ENCODE measurements at places on chromosomes 4 and X.

DNA sequence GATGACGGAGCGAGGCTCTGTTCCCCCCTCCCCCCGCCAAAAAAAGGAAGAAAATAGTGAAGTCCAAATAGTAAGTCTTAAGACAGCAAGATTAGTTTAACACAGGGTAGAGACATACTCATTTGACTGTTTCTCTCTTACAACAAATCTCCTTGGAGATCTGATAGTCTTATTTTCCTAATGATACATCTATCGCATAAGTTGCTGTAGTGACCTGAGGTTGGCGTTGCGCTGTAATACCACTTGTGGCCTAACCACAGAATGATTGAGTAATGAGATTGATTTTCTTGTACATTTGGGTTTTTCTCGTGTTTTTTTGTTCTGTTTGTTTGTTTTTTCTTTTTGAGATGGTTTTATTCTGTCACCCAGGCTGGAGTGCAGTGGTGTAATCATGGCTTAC lies 27.2 kb downstream of the OCIAD1 start:
- DNase-seq = no peak

GRCh38 chr4:109877400-109877799 lies 29.5 kb downstream of the LRIT3 start:
- DNase-seq = no peak

- DNase-seq = no peak
Measured at GRCh38 chr4:151675411-151675971, 85.3 kb downstream of the GATB start.

- peak; percentile 42 for DNase-seq
Measured at GRCh38 chrX:39477762-39478120, 620.0 kb downstream of the BCOR start.

DNA sequence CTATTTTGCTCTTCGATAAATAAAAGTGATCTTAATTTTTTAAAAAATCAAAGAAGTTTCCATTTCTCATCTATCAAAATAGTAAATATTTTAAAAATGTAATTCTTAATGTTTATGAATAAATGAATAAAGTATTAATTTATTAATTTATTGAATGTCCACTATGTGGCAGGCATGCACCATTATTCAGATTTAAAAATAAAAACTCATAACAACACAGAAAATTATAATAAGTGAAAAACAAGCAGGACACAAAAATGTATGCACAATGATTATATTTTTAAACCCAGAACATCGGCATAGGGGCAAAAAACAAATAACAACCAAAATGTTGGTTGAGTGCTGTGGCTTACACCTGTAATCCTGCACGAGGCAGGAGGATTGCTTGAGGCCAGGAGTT lies 5.3 kb upstream of the PYURF start:
- DNase-seq = no peak

DNA sequence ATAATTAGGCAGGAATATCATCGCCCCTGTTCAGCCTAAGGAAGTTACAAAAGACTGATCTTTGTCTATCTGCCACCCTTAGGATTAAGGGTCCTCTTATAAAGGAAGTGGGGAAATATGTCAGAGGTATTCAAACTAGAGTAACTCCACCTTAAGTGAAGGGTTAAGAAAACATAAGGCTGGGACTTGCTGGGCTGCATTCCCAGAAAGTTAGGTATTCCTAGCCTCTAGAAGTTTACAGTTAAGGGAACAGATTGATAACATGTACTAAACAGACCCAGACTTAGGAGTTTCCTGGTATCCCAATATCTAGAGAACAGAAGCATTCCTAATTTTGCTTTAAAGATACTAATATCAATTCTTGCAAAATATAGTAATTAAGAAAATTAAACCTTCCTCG lies 6.0 kb downstream of the CXCL2 start:
- DNase-seq = no peak

DNA sequence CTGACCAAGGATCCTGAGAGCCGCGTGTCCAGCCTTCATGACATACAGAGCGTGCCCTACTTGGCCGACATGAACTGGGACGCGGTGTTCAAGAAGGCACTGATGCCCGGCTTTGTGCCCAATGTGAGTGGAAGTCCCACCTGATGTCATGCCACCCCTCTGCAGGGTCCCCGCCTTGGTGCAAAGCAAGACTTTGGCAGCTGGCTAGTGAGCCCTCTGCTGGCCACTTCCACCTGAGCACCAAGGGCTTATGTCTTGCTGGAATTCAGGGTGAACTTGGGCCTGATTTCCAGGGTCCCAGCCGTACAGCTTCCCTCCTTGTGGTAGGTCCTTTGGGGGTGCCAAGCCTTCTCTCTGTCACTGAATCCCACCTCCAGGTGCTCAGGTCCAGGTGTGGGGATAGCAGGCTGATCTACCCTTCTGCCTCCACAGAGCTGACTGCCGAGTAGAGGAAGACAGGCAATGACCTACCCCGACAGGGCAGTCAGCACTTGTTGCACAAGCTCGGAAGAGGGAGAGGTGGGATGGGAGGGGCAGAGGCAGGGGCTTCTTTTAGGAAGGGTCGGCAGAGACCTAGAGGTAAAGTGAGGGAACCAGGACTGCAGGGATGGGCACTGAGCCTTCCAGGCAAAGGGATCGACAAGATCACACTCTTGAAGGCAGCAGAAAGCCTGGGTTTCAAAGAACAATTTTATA lies 248.1 kb downstream of the EVC2 start:
- peak; percentile 11 for DNase-seq

- DNase-seq = no peak
Measured at GRCh38 chr4:28835501-28835900, 1884.7 kb upstream of the PCDH7 start.

DNA sequence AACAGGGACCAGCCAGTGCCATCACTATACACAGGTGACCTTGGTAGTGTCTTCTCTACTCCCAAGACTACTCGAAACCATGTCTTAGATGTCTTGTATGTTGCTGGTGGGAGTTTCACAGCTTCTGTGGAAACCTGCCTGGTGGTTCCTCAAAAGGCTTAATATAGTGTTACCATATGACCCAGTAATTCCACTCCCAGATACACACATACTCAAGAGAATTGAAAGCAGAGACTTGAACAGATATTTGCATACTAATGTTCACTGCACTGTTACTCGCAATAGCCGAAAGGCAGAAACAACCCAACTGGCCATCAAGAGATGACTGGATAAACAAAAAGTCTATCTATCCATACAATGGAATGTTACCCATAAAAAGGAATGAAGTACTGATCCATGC lies 3.1 kb downstream of the TFDP3 start:
- DNase-seq = no peak

DNA sequence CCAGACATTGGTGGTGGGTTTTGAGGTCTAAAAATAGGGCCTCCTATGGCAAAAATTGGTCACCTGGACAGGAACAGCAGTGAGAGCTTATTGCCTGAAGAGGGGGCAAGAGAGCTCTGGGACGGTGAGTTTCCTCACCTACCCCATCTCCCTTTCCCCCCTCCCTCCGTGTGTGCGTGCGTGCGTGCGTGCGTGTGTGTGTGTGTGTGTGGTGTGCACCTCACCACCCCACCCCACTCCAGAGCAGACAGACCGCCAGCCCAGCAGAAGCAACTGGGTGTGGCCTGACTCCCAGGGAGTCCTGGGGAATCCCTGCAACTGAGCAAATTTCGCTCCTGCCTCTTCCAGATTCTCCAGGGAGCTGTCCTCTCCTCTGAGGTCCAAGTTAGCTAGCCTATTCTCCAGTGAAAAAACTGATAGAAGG lies 44.7 kb downstream of the PRPS1 start:
- peak; percentile 88 for DNase-seq

DNA sequence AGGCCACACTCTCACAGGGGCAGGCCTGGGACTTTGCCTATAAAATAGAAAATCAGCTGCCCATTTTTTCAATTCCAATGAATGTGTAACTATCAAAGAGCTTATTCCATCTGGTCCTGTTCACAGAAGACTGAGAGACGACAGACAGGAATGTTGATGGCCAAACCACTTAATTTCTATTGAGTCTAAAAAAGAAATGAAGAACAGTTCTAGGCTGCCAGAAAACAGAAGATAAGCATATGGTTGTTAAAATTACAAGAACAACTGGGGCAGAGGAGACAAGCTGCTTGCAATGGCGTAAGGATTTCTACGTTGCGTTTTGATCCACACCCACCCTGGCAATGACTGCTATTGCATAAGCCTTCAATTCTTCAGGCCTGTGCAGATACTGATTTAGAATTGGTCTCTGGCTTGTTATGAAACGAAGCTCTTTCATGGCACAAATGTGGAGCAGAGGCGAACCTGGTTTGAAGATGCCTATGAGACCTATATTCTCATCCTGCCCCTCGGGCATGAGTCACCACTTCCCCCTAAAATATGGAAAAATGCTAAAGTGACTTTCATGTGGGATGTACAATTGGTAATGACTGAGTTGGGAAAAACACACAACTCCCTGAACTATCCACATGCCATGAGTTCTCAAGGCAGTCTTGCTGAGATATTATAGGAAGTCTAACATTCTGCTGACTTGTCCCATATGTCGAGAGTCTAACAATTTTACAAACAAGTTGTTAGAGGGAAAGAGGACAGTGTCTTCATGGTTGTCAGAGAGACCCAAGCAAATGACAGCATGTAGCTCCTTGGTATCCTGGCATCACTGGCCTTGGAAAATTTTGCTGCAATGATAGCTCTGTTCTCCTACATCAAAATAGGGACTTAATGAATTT lies 37.9 kb upstream of the SORBS2 start:
- no peak for DNase-seq

DNA sequence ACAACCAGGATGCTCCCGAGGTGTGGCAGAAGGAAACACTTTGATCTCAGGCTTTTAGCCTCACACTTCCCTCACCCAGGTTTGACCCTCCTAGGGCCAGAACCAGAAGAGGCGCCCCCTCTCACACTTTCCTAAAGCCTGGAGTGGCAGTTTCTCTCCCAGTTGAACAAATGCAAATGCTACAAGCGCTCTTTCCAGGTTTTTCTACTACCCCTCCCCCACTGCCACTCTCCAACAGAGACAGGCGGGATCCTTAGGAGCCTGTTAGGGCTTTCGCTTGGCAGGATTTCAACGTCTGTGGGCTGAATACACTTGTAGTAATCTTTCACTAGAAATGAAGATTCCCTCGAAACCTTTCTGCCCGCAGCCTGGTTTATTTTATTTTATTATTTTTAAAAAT lies 2.4 kb downstream of the TSC22D3 start:
- DNase-seq = no peak

DNA sequence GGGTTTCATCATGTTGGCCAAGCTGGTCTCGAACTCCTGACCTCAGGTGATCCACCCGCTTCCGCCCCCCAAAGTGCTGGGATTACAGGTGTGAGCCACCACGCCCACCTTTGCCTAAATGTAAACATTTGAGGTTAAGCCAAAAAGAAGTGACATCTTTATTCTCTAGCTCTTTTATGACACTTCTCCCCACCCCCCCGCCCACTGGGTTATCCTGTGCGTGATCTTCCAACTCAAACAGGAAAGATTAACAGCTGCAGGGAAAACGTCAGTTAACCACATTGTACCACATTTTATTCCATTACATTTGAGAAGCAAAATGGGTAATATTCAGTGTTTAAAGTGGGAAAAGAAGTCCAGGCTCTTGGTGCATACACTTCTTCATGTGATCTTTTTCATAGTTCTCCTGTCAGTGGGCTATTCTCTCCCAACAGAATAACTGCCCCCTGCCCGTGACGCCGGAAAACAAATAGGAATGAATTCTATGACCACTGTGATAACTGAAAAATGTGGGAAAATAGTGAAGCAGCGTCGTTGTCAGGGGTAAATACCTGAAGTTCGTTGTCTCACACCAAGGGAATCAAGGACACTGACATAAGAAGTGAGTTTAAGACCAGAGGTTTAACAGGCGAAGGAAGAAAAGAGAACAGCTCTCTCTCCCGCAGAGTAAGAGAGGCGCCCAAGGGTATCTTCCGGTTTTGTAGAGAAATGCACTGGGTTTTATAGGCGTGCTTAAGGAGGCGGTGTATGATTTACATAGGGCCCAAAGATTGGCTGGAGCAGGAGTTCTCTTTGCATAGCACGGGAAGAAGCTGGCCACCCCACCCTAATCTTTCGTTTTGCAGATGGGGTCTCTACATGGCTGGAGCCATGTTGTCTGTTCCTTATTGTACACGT lies 9.7 kb upstream of the SRD5A3 start:
- DNase-seq = peak; percentile 50

DNA sequence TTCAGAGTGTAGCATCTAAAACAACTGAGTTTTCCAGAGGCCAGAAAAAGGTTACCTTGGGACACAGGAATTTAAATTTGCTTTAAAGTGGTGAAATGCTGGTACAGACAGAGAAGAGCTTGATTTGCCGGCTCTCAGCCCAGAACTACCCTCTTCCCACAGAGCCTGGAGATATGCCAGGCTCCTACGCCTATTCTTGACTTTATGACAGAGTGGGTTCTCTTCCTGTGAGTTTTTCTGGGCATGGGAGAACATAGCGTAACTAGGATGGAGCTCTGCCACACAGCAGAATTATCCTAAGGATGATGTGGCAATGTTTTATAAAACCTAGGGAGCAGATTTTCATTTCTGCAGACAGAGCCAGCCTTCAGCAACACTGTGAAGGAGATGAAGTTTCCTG lies 241.8 kb downstream of the GRIA3 start:
- DNase-seq = no peak

- no peak for DNase-seq
Measured at GRCh38 chr4:40579983-40580382, 49.7 kb downstream of the RBM47 start.

- DNase-seq = no peak
Measured at GRCh38 chr4:88940506-88940905, 116.5 kb downstream of the FAM13A start.

DNA sequence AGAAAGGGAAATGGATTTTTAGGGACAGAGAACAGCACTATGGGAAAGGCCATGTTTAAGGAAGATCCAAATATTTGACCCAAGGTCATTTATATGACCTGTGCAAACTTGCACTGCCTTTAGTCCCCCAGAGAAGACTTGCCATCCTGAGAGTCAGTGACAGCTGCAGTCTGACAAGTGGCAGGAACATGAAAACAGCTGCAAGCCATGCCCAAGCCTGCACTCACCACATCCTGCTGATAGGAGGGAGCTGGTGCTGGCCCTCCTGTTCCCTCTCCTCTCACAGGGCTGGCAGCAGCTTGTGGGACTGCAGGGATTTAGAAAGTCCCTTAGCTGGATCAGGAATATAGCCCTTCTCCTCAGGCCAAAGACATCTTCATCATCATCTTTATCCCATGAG lies 187.7 kb downstream of the RAP1GDS1 start:
- peak; percentile 50 for DNase-seq

Measured in activated CD4-positive, alpha-beta memory T cell treated with anti-CD3 and anti-CD28 coated beads for 36 hours (primary cell).